ENCODE measurements at places on chromosomes 7 and 10. TPM values are rescaled to one million over a fixed set of nuclear protein-coding genes. Genes with fewer than 3 reads are reported as not detected.

The HOXA5 gene
- 22.6 TPM for total RNA-seq

The EPDR1 gene
- 75.9 TPM for total RNA-seq

The PTER gene
- total RNA-seq: 7.4 TPM

The VWDE gene
- 0.42 TPM for total RNA-seq

The STEAP1 gene
- total RNA-seq: 24.9 TPM

The MMP21 gene
- not detected for total RNA-seq

The ADIRF gene
- total RNA-seq: not detected

The PALD1 gene
- total RNA-seq: 0.92 TPM

The RFC2 gene
- total RNA-seq: 142 TPM

The ZNF518A gene
- 6.6 TPM for total RNA-seq

The IL2RA gene
- not detected for total RNA-seq

The CTBP2 gene
- total RNA-seq: 43.6 TPM

The HYAL4 gene
- 2.1 TPM for total RNA-seq

The SLC29A4 gene
- total RNA-seq: 1.4 TPM

The CARD11 gene
- 4.5 TPM for total RNA-seq

The BLNK gene
- not detected for total RNA-seq

The OR2A1 gene
- total RNA-seq: 0.17 TPM

The MEST gene
- 566 TPM for total RNA-seq

The MOSPD3 gene
- total RNA-seq: 11.3 TPM

All from Daoy (cell line).